ENCODE measurements at places on chromosomes 11 and 22.

- no peak for DNase-seq
Observed at GRCh38 chr11:65774525-65775306, 6.1 kb downstream of the AP5B1 start.

DNA sequence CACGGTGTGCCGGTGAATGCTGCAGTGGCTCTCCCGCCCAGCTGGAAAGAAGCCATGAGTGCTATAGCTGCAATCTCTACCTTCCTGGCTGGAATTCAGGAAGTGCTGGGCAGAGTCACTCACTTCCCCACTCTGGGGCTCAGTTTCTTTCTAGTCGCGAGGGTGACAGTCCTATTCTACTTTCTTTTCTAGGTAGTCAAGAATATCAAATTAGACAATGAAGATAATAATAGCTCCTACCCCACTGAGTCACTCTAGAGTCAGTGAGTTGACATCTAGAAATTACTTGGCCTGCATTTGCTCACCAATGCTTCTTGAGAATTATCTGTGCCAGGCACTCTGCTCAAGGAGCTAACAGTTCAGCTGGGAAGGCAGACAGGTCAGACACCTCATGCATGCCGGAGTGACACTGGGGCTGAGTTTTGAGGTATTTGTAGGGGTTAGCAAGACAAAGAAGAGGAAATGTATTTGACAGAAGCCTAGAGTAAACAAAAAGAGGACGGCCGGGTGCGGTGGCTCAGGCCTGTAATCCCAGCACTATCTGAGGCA, 3.2 kb downstream of the CENPM start:
- DNase-seq = no peak

GRCh38 chr11:69791276-69792180, 16.4 kb upstream of the FGF4 start:
- peak; percentile 49 for DNase-seq

DNA sequence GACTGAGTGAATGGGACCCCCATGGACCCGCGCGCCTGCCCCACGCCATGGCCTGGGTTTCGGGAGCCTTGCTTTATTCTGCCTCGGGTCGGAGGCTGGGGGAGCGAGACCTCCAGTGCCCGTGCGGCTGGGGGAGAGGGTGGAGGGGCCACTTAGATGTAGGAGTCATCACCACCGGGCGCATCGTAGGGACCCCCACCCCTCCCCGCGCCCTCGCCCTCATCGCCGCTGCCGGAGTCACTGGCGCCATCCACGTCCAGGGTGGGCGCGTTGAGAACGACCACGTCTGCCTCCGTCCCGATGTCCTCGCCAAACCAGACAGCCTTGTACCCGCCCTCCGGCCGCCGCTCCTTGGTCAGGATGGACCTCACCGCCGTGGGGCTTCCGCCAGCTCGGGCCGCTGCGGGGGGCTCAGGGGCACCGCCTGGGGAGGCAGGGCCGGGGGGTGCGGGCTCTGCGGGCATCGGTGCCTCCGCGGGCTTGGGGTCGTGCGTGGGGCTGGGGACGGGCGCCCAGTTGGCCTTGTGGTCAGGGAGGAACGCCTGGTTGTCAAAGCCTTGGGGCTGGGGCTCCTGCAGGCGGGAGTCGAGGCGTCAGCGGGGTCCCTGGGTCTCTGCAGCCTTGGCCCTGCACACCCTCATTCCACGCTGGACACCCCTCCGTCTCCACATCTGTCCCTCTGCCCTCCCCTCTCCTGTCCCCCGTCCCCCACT, 1.6 kb upstream of the IRF7 start:
- no peak for DNase-seq

DNA sequence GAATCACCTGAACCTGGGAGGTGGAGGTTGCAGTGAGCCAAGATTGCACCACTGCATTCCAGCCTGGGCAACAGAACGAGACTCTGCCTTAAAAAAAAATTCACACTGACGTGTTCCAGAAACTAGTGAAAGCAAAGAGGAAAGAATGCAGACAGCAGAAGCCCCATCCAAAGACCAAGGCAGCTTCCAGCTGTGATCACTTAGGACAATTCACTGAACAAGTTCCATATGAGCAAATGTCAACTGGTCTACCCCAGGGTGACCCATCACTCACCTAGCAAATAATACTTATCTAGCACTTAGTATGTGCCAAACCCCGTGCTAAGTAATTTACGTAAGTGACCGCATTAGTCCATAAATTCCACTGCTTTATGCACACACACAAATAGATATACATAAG, 138.9 kb downstream of the LARGE1 start:
- DNase-seq = peak; percentile 41

GRCh38 chr22:44664149-44664548, 37.9 kb upstream of the PRR5 start:
- no peak for DNase-seq

- no peak for DNase-seq
Observed at GRCh38 chr11:134512061-134512460, 100.0 kb upstream of the B3GAT1 start.

DNA sequence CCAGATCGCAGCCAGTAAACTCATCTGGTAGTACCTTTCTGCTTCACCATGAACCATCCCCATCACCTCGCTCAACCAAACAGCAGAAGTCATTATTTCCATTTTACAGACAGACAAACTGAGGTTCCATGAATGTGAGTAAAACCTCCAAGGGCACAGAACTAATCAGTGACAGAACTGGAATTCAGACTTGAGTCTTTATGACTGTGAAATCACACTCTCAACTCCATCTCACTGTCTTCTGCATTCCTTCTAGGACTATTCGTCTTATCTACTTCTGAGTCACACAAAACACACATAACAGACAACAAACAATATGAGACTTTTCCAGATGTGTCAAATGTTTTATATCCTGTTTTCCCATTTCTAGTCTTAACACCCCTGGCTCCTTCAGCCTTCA, 9.3 kb upstream of the NUP50 start:
- no peak for DNase-seq

DNA sequence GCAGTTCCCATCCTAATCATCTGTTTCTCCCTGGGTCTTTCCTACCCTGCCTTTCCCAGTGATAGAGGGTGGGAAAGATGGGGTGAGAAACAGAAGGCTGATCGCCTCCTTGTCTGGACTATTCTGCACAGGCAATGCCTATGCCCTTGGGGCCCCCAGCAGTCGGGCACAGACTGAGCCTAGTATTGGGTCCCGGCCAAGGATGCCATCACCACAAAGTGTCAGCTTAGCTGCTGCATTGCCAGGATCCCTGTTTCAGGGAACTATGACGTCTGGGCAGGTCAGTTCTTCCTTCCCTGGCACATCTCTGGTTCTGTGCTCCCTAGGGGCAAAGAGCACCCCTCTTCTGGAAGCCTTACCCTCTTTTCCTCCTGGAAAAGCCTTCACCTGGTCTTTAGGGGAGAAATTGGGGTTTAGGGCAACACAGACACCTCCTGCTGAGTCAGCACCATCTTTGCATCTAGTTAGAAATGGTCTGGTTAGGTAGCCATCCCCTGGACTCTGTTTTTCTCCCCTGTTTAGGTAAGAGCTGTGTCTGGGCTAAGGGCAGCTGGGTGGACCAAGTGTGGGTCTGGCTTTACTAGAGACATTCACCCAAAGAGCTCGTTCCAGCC, 2.1 kb downstream of the ADAMTS8 start:
- DNase-seq = no peak

Measured in AG08396 (cell line).